ENCODE measurements at places on chromosomes 1 and 21.

- DNase-seq: no peak
Measured at GRCh38 chr21:16569679-16570078, 839.9 kb downstream of the USP25 start.

DNA sequence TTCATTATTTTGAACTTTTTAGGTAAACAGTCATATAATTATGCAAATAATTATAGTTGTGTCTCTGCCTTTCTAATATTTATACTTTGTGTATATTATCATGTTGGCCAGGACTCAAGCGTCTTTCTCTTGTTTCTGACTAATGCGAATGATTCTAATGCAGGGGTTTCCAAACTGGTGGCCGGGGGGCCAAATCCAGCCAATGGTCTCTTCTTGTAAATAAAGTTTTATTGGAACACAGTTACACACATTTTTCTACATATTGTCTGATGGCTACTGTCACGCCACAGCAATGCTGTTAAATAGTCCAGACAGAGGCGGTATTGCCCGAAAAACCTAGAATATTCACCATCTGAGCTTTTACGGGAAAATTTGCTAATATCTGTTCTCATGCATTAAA, 8.9 kb upstream of the POFUT2 start:
- no peak for DNase-seq

- DNase-seq: no peak
Measured at GRCh38 chr1:27643600-27644368, 8.8 kb upstream of the FGR start.

DNA sequence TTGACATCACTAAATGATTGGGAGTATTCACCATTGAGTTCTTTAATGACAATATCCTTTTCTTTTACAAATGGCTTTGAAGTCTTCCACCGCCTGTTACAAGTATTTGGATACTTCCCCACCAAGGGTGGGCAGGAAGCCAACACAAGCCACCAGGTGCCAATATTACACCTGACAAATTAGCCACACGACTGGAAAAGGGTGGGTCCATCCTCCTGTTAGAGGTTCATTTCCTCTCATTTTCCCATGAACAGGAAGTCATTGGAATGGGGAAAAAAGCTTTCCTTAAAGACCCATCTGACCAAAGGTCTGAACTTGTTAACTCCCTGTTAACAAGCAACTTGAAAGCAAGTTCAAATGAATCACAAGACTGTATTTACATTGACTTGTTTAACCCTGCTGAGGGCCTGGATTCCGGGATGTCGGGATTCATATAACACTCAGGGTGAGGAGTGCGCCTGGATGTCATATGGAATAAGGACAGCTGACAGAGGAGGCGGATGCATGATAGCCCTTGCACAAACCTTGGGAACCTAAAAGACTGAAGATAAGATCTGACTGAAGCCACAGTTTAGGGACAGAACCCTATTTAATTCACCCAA, 40.5 kb upstream of the PROX1 start:
- no peak for DNase-seq

GRCh38 chr1:209249280-209249670, 334.2 kb upstream of the CAMK1G start:
- DNase-seq: no peak

GRCh38 chr1:116834595-116834994, 75.1 kb upstream of the PTGFRN start:
- no peak for DNase-seq

DNA sequence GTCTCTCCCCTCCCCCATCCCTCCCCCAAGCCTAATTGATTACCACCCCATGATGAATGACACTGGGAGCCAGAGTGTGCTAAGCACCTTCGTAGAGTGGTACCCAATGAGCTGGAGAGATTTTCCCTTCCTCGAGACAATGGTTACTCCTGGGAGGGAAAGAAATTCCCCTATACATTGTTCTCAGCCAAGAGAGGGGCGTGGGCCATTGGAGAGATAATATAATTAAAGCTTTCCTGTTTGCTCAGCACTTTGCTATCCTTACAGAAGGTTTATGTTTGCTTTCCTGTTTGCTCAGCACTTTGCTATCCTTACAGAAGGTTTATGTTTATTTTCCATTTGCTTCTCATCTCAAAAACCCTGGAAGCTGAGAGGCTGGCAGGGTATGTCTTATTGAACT, 126.1 kb upstream of the KLHDC7A start:
- no peak for DNase-seq

GRCh38 chr1:91498035-91498434, 2.6 kb upstream of the CDC7 start:
- DNase-seq: no peak

- no peak for DNase-seq
Measured at GRCh38 chr1:228351850-228352249, 54.8 kb downstream of the TRIM11 start.
